CD4-positive, alpha-beta T cell treated with Interleukin-1 beta for 1 hour (primary cell): ENCODE measurements at places on chromosomes 6 and 20.
A peak's percentile ranks its signal among the peaks of the same experiment; 100 is the strongest.

- no peak for DNase-seq
Measured at GRCh38 chr6:92706976-92707375, 712.4 kb downstream of the EPHA7 start.

DNA sequence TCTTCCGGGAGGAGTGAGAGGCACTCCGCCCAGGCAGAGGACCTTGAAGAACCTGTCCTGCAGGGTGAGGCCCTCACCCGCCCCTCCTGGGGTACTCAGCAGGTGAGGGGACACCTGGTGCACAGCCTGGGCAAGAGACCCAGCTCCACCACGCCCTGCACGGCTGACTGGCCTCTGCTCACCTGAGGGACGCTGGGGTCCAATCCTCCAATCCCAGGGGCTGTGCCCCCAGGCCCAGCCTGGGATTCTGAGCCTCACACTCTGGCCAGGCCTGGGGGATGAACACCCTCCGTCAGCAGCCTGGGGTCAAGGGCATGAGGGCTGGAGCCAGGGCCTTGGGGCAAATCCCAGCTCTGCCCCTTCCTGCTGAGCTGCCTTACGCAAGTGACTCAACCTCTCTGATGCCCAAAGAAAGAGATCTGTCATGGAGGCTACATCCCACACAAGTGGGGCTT, 149.9 kb upstream of the PTPN1 start:
- no peak for DNase-seq

- no peak for DNase-seq
Measured at GRCh38 chr20:2234598-2235191, 61.1 kb upstream of the TGM3 start.

DNA sequence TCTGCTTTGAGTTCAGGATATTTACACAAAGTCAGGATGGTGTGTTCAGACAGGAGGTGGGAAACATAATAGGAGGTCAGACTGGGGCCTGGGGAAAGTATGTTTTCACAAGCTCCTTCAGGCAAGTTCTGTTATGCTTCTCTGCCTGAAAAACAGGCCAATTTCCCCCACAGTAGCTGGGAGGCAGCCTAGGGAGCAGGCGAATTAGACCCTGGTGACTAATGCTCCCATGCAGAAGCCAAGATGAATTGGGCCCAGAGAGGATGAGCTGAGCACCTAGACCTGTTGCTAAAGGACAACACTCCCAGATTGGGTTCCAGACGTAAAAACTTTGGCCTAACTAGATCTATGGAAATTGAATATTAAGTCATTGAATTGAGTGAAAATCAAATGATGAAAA, 142.2 kb upstream of the MAP3K7 start:
- DNase-seq = no peak

- peak; percentile 39 for DNase-seq
Measured at GRCh38 chr6:30227763-30228487, 14.7 kb upstream of the TRIM26 start.

- no peak for DNase-seq
Measured at GRCh38 chr20:39775110-39775509, 813.0 kb downstream of the DHX35 start.

- DNase-seq = no peak
Measured at GRCh38 chr20:16428112-16428511, 145.1 kb downstream of the KIF16B start.
